ENCODE measurements at places on chromosomes 13 and 19. TPM values are rescaled to one million over a fixed set of nuclear protein-coding genes. Genes with fewer than 3 reads are reported as not detected.

GRCh38 chr13:34349091-34349722 lies 531.3 kb downstream of the RFC3 start:
- no peak for DNase-seq

PKN1 gene
- polyA plus RNA-seq, result 87.0 TPM

DNA sequence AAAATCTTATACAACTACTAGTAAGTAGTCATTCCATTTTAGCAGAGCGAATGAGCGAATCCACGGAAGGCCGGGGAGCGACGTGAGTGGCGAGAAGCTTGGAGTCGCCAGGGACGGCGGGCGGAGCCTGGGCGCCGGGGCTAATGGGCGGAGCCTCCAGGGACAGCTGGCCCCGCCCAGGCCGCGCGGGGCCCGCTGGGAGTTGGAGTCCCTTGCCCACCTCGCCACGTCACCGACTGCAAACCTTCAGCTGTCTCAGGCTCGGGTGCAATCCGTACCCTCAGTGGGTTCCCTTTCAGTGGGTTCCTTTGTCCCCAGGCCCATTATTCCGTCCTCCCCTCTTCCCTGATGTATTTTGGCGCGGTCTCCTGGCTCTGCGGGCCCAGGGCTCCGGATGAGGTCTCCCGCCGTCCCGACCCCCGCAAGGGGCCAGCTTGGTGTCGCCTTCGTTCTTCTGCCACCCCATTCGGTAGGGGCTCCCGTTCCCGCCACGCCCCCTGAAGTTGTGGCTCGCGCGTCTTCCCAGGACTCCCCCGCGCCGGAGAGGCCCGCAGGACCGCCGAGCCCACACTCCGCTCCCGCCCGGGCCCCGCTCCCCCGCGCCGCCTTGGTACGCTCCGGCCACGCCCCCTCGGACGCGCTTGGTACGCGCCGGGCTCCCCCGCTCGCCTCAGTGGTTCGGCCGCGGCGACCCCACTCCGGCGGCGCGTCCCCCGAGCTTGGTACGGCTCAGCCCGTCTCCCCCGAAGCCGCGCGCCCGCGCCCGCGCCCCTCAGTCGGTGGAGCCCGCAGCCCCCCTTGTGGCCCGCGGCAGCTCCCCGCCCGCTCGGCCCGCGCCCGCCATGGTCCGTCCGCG lies at the start of gene PTOV1:
Gene PTOV1 (plus strand): TSS at position 673 of the 856 bp plus-strand sequence.
- DNase-seq, result peak; percentile 89

DNA sequence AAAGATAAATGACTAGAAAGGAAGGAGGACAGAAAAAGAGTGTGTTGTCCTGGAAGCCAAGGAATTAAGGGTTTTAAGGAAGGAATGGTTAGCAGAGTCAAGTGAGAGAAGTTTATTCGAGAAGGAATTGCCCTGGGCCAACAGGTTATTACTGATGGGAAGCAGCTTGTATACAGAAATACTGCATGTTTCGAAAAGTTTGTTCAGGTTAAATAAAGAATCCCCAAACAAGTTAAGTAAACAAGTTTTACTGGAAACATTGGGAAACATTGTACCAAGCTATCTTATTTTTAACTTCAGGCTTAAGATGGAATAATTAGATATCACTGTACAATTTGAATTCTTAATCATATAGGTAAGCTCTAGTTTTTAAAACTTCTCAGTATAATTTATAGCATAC lies 28.2 kb upstream of the FBXL3 start:
- DNase-seq, result no peak

DNA sequence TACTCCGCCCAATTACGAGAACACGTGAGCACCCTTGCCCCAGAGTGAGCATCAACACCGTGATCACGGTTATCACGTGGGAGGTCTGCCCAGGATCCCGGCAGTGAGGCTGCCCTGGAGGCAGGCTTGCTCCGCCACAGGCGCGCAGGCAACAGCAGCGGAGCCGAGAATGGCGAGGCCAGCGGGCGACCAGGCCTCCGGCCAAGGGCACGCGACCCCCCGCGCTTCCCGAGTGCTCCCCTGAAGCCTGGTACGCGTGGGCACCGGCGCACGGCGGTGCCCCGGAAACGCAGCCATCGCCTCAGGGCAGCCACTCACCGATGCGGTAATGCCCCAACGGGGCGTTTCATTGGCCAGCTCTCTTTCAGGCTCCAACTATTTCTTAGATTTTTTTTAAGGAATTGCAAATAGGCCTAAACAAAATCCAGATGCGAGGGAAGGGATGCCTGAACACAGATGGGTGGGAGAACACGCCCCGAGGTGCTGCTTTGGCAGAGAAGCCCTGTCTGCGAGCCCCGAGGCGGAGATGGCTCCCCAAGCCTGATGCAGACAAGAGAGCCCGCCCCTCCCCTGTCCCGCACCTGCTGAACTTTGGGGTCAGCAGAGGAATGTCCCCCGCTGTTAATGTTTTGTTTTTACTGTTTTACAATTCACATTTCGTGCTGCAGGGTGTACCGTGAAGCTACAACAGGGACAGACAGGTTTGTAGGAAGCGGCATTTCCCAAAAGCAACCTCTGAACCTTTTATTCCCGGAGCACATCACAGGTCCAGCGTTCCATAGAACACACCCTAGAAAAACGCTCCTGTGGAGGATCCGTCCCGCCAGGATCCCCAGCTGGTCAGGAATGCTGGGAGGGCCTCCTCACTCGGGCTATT lies 132.7 kb downstream of the ZDHHC20 start:
- DNase-seq, result no peak

DNA sequence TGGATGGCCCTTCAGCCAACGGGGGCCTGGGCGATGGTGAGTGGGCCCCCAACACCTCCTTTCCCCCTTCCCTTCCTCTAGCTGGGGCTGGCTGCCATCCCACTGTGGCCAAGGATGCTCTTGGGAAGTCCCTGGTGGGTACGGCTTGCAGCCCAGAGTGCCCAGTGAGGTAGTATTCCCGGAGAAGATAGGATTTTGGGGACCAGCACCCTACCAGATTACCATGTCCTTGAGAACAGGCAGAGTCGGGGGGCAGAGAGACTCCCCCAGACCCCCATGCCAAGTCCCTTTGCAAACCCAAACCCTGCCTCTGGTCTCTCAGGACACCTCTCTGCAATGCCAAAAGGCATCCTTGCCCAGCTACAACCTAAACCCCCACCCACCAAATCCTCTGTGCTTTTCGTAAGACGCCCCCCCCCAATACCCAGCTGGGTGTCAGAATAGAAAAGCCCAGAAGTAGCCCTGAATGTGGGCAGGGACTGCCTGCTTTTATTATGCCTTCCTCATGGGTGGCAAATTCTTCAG lies 1.7 kb downstream of the HIF3A start:
- DNase-seq, result no peak

- DNase-seq, result no peak
These were observed 78.4 kb downstream of the DPF1 start for GRCh38 chr19:38145623-38146022.

PPM1N gene
- not detected for polyA plus RNA-seq

ZNF428 gene
- polyA plus RNA-seq, result 128 TPM

DNA sequence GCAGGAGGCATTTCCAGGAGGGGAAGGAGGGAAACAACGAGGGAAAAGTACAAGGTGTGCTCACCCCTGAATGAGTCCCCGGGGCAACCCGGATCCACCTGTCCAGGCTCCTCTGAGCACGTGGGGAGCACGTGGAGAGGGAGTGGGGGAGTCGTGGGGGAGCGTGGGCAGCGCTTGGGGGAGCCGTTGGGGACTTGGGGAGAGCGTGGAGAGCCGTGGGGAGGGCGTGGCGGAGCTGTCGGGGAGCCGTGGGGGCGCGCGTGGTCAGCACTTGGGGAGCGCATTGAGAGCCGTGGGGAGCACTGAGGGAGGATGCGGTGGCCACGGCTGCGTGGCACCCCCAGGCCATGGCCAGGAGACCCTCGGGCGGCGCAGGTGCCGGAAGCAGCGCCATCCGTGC lies 52.8 kb downstream of the IRS2 start:
- DNase-seq, result no peak

DNA sequence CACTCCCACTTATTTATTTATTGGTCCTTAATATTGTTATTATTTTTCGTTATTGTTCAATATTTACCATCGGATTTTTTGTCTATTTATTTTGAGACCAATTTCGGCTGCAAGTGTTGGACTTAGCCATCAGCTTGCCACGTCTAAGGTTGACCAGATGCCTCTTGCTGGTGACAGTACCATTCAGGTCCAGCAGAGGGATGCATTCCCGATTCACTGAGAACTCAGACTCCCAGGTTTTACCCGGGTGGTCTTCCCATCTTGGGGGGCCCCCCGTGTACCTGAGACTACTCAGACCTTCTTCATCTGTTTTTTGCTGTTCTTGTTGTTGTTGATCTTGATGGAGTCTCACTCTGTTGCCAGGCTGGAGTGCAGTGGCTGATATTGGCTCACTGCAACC lies 1435.2 kb downstream of the UQCRFS1 start:
- no peak for DNase-seq

THSD8 gene
- polyA plus RNA-seq, result 6.7 TPM

DNA sequence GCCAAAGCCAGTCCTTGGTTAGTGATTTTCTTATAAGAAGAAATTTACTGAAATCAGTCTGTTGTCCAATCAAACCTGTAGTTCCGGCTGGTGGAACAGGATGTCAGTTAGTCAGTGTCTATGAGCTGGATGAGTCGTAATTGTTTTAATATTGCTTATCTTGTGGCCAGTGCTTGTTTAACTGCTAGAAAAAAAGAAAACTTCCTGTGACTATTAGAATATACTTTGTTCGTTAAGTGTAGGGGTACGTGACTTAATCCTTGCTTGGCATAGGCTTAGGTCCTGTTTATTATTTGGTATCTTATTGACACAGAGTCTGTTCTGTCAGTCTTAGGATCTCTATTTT lies 1484.8 kb upstream of the MIR17HG start:
- DNase-seq, result no peak

TRIP10 gene
- polyA plus RNA-seq, result 55.0 TPM

GRCh38 chr19:41530761-41531301 lies 45.1 kb upstream of the CEACAM21 start:
- DNase-seq, result no peak

GRCh38 chr19:19361075-19361594 lies 40.5 kb downstream of the MAU2 start:
- peak; percentile 69 for DNase-seq

DNA sequence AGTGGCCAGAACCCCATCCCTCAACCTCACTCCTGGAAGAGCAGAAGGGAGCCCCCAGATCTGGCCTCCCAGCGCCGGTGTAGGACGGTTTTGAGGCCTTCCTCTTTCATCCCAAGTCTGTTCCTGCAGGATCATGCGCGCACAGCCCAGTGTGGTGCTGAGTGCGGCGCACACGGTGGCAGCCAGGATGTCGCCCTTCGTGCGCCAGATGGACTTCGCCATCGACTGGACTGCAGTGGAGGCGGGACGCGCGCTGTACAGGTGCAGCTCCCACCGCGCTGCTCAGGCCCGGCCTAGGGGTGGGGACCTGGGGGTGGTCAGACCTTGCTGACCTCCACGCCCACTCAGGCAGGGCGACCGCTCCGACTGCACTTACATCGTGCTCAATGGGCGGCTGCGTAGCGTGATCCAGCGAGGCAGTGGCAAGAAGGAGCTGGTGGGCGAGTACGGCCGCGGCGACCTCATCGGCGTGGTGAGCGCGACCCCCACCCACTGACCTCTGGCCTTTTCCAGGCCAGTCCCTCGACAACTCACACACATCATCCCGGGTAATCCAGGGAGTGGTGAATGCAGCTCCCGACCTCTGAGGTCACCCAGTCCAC lies 14.8 kb downstream of the PNPLA6 start:
- no peak for DNase-seq

DNA sequence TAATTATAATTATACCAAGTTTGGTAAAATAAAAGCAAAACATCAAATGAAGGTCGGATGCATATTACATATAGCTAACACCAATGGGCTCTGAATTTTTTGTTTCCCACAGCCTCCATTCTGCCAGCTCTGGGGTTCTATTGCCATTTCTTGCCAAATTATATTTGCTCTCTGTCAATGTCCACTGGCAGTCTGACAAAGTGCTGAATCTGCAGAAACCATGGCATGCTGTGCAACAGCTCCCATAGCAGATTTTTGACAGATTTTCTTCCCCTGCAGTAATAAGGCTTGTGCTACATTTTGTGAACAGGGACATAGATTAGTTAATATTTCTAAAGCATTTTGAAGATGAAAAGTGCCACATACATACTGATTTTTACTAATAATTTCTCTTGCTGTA lies 1102.1 kb downstream of the DIAPH3 start:
- DNase-seq, result no peak

KLHL1 gene
- polyA plus RNA-seq, result 0.61 TPM

DNA sequence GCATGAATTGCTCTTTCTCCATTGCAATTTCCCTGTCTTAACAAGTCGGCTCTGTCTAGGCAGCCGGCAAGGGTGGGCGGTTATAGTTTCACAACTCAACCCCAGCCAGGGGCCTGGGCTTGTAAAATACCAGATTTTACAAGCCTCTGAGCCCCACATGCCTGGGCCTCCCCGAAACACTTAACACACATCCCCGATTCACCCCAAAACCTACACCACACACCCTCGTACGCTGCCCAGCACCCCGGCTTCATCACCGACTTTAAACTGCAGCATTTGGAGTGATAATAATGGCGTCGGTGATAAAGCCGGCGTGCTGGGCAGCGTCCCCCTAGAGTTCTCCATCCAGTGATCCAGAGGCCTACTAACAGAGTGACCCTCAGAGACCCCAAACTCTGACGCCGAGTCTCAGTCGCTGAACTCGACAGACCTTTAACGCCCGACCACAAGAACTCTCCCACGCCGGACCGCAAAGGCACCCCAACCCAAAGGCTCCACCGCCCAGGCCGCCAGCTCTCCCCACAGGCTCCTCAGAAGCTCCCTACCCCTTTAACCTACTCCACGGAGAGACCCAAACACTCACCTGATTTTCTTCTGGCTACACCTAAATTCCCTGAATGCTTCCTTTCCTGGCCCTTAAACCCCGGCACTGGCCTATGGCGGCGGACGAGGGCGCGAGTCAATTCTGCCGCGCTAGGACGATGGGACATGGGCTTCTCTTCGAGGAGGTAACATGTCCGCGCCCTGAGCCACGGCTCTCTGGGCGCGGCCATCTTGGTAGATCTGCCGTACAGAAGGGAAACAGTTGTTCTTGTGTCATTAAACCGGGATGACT lies at the start of gene ZNF649:
Gene ZNF649 (minus strand): TSS at position 687 of the 835 bp plus-strand sequence. CDS start 4,910 bp downstream, outside the sequence.
- DNase-seq, result peak; percentile 73

GRCh38 chr19:5434970-5435641 lies 20.1 kb upstream of the ZNRF4 start:
- no peak for DNase-seq

DNA sequence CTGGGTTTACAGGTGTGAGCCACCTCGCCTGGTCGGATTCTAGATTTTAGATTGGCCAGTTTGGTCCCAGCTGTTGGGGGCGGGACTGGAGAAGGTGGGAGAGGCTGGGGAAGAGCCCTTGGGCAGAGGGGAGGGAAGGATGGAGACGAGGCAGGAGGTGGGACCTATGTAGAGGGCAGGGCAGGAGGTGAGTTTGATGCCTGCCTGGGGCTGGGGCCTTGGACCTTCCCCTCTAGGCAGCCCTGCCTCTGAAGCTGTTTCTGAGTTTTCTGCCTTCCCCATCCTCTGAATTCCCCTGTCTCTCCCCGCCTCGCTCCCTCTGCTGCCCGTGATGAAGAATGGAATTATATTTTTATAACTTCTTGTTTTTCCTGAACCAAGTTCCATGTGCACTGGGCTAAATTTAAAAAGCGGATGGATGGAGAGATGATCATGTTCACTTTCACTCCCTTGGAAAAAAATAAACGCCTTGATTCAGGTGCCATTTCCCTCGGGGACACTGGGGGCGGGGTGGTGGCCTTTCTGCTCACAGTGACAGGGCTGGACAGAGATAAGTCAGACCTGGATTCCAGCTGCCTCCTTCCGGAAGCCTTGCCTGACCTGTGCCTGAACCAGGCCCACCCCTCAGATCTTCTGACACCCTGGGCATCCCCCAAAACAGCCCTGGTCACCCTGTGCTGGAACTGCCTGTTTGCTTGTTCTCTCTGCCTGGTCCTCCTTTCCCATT lies 16.5 kb upstream of the TNFAIP8L1 start:
- no peak for DNase-seq
